ENCODE measurements at places on chromosomes 5 and 9.

GRCh38 chr5:19496056-19496455 lies 491.9 kb downstream of the CDH18 start:
- no peaks in the 10 kb centered on the region for H3K4me1 ChIP-seq
- H3K27me3 ChIP-seq = no peaks in the 10 kb centered on the region
- no peak for DNase-seq
- no peak overlapping the region for H3K4me3 ChIP-seq

DNA sequence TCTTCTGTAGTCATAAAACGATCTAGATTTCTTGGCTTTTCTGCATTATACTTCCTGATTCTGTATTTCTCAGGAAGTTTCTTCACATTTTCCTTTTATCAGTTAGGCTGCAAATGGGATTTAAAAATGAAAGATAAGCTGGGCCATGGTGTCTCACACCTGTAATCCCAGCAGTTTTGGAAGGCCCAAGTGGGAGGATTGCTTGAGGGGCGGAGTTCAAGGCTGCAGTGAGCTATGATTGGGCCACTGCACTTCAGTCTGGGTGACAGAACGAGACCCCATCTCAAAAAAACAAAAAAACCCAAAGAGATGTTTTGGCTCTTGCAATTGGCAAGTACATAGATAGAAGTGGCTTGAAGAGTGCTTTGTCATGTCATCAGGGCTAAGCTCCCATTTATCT lies 26.2 kb upstream of the APC start:
- H3K36me3 ChIP-seq = peaks cover 8% of the 10 kb centered on the region
- H3K27me3 ChIP-seq = no peaks in the 10 kb centered on the region
- no peak overlapping the region for H3K4me3 ChIP-seq
- H3K27ac ChIP-seq = no peak overlapping the region

- no peaks in the 10 kb centered on the region for H3K36me3 ChIP-seq
- H3K4me3 ChIP-seq = no peak overlapping the region
- no peak overlapping the region for H3K27ac ChIP-seq
- DNase-seq = no peak
Observed at GRCh38 chr5:122608222-122608621, 166.7 kb upstream of the SNX2 start.

GRCh38 chr5:87383216-87383615 lies 29.5 kb downstream of the CCNH start:
- H3K4me3 ChIP-seq = no peak overlapping the region
- DNase-seq = no peak
- peak overlapping the region; percentile 4 for H3K27ac ChIP-seq

DNA sequence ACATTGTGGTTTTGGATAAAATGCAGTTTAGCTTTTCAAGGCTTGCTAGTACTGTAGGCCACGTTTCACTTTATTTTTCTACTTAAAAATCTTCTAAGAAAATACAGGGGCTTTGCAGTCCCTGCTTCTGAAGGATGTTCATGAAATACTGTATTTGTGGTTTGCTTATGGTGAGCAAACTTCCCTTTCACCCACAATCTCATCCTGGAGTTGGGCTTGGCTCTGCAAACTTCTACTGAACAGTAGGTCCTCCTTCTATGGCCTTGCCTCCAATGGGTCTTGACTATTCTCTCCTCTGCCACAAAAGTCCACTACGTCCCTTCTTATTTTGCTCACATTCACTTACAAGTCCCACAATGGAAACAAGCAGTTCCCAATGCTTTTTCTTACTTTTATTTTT lies 502.7 kb upstream of the KLF4 start:
- no peak for DNase-seq
- peaks cover 4% of the 10 kb centered on the region for H3K27me3 ChIP-seq
- H3K4me3 ChIP-seq = no peak overlapping the region
- no peak overlapping the region for H3K27ac ChIP-seq
- peaks cover 5% of the 10 kb centered on the region for H3K36me3 ChIP-seq

GRCh38 chr9:113522419-113522818 lies 58.9 kb downstream of the RGS3 start:
- DNase-seq = no peak
- no peak overlapping the region for H3K27ac ChIP-seq
- peaks cover 26% of the 10 kb centered on the region for H3K4me1 ChIP-seq
- peak overlapping the region; percentile 82 for H3K4me3 ChIP-seq
- H3K36me3 ChIP-seq = no peaks in the 10 kb centered on the region
- no peaks in the 10 kb centered on the region for H3K27me3 ChIP-seq

GRCh38 chr5:180069589-180070247 lies 1.8 kb downstream of the RNF130 start:
- peaks cover 34% of the 10 kb centered on the region for H3K4me1 ChIP-seq
- H3K27ac ChIP-seq = peak overlapping the region; percentile 39
- H3K4me3 ChIP-seq = peak overlapping the region; percentile 75
- peak; percentile 29 for DNase-seq
- H3K36me3 ChIP-seq = no peaks in the 10 kb centered on the region

- H3K4me3 ChIP-seq = no peak overlapping the region
- H3K27ac ChIP-seq = no peak overlapping the region
- DNase-seq = no peak
- H3K27me3 ChIP-seq = no peaks in the 10 kb centered on the region
- peaks cover 23% of the 10 kb centered on the region for H3K4me1 ChIP-seq
- H3K36me3 ChIP-seq = peaks cover 36% of the 10 kb centered on the region
Observed at GRCh38 chr5:150740992-150741391, 17.8 kb downstream of the DCTN4 start.

DNA sequence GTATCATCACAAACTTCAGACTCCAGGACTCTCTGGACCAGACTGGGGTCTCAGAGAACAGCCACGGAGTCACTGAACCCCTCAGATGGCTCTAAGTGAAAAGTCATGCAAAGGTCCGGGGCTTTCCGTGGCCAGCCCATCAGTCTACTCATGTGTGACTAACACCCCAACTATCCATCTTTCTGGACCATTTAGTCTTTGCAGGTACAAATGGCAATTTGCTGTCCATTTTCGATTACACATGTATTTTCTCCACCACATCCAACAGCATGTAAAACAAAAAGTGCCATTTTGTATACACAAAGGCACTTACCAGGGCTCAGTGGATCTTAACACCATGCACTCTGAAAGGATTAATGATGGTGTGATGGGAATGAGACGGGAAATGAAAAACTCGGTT lies 387.7 kb downstream of the BNC2 start:
- no peaks in the 10 kb centered on the region for H3K27me3 ChIP-seq
- no peak for DNase-seq
- H3K4me3 ChIP-seq = no peak overlapping the region
- no peaks in the 10 kb centered on the region for H3K36me3 ChIP-seq
- H3K27ac ChIP-seq = no peak overlapping the region

GRCh38 chr5:149154650-149155049 lies 13.4 kb downstream of the ABLIM3 start:
- H3K4me1 ChIP-seq = no peaks in the 10 kb centered on the region
- H3K36me3 ChIP-seq = no peaks in the 10 kb centered on the region
- peaks cover 16% of the 10 kb centered on the region for H3K27me3 ChIP-seq
- no peak for DNase-seq

GRCh38 chr9:98383758-98384157 lies 128.3 kb upstream of the TBC1D2 start:
- no peaks in the 10 kb centered on the region for H3K27me3 ChIP-seq
- H3K4me3 ChIP-seq = no peak overlapping the region
- no peak for DNase-seq
- no peak overlapping the region for H3K27ac ChIP-seq
- no peaks in the 10 kb centered on the region for H3K36me3 ChIP-seq

- H3K36me3 ChIP-seq = no peaks in the 10 kb centered on the region
- H3K27ac ChIP-seq = no peak overlapping the region
- DNase-seq = no peak
- H3K4me1 ChIP-seq = no peaks in the 10 kb centered on the region
- no peaks in the 10 kb centered on the region for H3K27me3 ChIP-seq
- no peak overlapping the region for H3K4me3 ChIP-seq
Observed at GRCh38 chr5:29935371-29935770, 1258.1 kb upstream of the CDH6 start.

DNA sequence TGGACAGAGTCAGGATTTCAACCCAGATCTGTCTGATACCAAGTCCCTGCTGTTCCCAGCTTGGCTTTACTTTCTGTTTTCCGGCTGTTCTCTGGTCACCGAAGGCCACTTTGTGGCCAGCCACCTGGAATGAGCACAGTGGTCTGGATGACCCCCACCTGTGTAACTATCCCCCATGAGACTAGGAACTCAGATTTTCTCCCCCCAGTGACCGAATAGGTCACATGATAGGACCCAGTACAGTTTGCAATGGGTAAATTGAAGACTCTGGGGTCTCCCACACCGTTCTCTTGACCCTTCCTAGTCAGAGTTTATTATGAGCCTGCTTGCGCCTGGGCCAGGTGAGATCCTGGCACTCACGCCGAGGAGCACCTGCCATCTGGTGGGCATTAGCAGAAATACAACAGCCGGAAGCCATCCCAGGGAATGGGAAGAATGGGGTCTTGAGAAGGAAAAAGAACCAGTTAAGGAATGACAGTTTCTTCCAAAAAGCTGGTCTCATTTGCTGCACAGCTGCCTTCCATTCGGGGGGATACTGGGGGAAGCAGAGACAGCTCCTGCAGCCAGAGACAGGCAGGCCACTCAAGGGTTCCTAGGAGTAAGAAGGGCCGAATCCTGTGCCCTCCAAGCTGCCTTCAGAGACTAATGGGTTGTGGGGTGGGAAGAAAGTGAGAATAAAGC lies 7.1 kb downstream of the PHYHD1 start:
- no peaks in the 10 kb centered on the region for H3K36me3 ChIP-seq
- DNase-seq = peak; percentile 42
- H3K27me3 ChIP-seq = peaks cover 6% of the 10 kb centered on the region
- H3K4me3 ChIP-seq = no peak overlapping the region
- H3K27ac ChIP-seq = peak overlapping the region; percentile 2

DNA sequence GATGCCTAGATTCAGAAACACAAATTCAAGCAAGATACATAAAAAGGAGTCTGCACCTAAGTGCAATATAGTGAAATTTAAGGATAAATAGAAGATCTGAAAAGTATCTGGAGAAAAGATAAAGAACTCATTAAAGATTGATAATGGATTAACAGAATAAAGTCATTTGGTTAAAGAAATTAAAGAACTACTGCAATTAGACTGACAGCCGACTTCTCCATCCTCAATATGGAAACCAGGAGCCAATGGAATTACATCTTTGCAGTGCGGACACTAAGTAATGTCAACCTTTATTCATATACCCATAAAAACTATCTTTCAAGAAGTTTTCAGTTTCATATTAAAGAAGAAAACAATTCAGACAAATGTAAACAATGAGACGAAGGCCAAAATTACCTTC lies 81.0 kb downstream of the MRPL36 start:
- H3K4me1 ChIP-seq = no peaks in the 10 kb centered on the region
- no peaks in the 10 kb centered on the region for H3K36me3 ChIP-seq
- peaks cover 11% of the 10 kb centered on the region for H3K27me3 ChIP-seq
- no peak overlapping the region for H3K4me3 ChIP-seq
- H3K27ac ChIP-seq = no peak overlapping the region

- H3K36me3 ChIP-seq = no peaks in the 10 kb centered on the region
- H3K4me3 ChIP-seq = no peak overlapping the region
- H3K27ac ChIP-seq = no peak overlapping the region
- no peaks in the 10 kb centered on the region for H3K4me1 ChIP-seq
- DNase-seq = no peak
- H3K27me3 ChIP-seq = no peaks in the 10 kb centered on the region
Observed at GRCh38 chr9:76194896-76195295, 199.3 kb downstream of the RFK start.

DNA sequence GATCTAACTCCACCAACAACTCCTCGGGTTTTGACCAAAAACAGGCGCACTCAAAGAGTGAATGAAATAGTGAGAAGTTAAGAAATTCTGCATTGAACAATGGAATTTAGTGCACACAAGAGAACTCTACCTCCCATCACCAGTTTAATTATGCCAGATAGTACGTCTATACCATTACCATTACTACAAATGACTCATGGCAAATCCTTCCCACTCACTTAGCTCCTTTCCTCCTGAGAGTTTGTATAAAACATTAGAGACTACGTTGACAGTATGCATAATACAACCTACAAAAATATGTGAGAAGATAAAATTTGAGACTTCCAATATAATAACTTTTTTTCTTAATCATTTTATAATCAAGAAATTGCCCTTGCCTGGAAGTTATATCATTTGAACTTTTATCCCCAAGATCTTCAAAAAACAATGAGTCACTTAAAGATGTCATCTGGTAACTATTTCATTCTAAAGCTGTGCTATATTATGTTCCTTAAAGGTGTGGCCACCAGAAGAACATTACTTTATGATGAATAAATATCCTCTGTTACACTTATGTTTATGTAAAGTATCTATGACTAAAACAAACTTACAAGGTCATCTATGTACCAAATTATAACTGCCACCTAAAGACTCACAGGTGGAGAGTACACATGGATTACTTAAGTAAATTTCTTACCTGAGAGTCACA lies 297.9 kb upstream of the PTGER4 start:
- no peaks in the 10 kb centered on the region for H3K36me3 ChIP-seq
- no peak overlapping the region for H3K4me3 ChIP-seq
- no peak overlapping the region for H3K27ac ChIP-seq
- DNase-seq = no peak
- H3K27me3 ChIP-seq = no peaks in the 10 kb centered on the region

DNA sequence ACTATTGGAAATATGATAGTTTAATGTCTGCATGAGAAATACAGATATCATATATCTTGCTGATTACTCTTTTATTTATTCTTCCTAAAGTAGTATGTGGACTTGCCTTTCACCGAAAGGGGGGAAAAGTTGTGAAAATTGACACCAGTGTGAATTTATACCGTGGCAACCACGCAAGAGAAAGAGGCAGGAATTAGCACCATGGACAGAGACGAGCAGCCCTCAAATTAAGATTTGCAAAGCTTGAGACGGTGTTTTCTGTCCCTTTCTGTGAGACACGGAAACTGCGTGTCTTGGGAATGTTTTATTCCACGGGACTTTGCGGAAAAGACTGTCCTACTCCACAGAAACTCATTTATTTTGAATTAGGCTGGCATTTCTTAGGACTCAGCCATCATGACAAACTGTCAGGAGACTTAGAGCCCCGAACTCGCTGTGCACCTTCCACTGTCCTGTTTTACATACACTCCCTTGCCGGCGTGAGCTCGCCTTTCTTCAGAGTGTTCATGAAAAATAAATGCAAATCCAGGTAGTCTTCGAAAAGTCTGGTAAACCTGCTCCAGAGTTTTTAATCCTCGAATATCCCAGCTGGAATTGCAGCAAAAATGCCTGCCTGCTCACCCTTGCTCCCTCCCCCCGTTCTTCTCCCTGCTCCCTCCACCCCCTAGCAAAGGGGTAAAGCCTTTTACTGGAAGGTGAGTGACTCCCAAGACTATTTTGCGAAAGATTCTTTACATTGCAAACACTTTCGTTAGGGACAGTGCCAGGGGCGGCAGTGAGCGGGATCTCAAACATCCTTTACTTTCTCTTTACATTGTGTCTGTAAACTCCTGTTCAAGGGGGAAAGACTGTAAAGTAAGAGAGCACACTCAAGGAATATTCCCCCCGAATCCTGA lies 3.8 kb upstream of the ELAVL2 start:
- H3K4me3 ChIP-seq = no peak overlapping the region
- no peak overlapping the region for H3K27ac ChIP-seq
- H3K4me1 ChIP-seq = peaks cover 4% of the 10 kb centered on the region
- peaks cover 35% of the 10 kb centered on the region for H3K27me3 ChIP-seq
- no peak for DNase-seq

Data from naive B cell (primary cell).